ENCODE measurements at places on chromosomes 6 and 20. TPM values are rescaled to one million over a fixed set of nuclear protein-coding genes. Genes with fewer than 3 reads are reported as not detected.

DNA sequence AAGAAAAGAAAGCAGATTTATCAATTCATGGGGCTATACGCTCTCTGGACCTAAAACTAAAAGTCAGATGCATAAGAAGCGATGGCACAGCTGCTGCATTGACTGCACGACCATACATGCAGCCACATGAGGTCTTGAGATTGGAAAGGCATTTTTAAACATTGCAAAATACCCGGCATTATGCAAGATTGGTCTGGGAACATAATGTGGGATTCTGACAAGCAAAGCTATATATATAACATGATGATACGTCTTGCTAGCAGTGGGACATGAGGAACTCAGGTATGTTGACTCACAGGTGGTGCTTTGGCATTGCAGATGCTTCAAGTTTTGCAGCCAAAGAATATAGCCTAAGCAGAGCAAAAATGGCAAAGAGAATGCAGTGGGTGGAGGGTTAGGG lies 55.1 kb downstream of the SAMD3 start:
- DNase-seq: no peak

Gene OR12D3
- not detected for total RNA-seq

- no peak for DNase-seq
Measured at GRCh38 chr6:75932067-75932466, 140.4 kb downstream of the IMPG1 start.

- no peak for DNase-seq
Measured at GRCh38 chr6:142659661-142660060, 285.3 kb downstream of the HIVEP2 start.

GRCh38 chr6:53361549-53362031 lies 12.8 kb upstream of the ELOVL5 start:
- no peak for DNase-seq

DNA sequence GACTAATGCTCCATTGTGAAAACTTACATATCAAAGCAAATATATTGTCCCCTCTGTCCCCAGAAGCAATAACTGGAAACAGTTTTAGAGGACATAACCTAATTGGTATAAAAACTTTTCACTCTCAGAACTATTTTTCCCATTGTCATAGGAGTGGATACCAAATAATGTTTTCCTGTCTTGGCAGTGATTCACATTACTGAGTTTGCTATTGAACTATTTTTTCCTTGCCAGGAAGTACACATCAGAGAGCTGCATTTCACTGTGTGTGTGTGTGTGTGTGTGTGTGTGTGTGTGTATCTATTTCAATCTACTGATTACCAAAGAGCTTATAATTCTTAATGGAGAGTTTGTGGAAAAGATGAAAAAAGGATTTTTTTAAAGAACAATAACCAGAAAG lies 45.4 kb downstream of the AKAP12 start:
- DNase-seq: no peak
